DMS153 (cell line): ENCODE measurements at places on chromosomes 16 and 17.

DNA sequence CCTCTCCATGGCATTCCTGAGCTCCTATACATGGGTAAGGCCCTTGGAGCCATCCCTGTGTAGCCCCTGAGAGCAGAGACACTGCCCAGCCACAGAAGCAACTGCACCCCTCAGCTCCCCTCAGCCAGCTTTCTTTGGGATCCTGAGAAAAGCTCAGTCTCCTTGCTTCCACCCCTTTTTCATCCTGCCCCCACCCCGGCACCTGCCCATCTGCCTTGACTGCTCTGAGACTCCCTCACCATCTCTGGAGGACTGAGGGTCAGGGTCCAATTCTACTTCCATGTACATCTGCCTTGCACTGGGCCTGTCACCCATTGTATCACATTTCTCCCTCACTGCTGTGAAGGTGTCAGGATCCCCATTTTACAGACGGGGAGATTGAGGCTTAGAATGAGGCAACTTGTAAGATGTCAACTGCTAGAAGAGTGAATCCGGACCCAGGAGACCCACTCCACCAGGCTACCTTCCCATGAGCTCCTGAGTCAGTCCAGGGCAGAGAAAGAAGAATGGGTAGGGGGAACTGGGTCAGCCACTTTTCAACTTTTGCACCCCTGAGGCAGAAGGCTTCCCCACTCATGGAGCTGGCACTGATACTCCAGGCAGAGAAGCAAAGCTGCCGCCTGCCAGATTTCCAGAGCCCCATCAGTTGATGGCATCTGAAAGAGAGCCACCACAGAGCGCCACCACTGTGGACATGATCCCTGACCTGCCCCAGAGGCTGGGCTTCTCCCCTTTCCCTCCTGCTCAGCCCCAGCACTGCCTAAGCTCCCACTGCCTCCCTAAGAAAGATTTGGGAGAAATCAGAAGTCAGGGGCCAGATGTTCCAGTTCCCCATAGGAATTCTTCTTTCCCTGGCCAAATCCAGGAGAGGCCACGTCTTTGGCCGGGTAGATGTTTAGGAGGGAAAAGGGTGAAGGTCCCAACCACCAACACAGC lies 135.4 kb downstream of the TMEM132E start:
- no peak for DNase-seq

- no peak for DNase-seq
These were observed 32.6 kb downstream of the KDM8 start for GRCh38 chr16:27235938-27236245.

DNA sequence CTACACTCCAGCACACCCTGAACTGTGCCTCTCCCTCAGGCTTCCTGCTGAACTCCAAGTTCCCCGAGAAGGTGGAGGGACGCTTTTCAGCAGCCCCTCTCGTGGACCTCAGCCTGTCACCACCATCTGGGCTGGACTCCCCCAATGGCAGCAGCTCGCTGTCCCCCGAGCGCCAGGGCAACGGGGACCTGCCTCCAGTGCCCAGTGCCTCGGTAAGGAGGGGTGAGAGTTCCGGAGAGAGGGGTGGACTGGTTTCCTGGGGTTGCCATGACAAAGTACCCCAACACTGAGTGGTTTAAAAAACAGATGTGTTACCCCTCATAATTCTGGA lies 17.4 kb downstream of the GLIS2 start:
- no peak for DNase-seq

DNA sequence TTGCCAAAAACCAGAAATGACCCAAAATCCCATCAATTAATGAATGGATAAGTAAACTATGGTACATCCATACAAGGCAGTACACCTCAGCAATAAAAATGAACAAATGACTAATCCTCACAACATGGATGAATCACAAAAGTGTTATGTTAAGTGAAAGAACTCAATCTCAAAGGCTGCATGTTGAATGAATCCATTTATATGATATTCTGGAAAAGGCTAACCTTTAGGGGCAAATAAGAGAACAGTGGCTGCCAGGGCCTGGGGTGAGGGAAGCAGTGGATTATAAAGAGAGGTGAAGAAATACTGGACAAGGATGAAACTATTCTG lies 46.1 kb upstream of the MSI2 start:
- DNase-seq: no peak

DNA sequence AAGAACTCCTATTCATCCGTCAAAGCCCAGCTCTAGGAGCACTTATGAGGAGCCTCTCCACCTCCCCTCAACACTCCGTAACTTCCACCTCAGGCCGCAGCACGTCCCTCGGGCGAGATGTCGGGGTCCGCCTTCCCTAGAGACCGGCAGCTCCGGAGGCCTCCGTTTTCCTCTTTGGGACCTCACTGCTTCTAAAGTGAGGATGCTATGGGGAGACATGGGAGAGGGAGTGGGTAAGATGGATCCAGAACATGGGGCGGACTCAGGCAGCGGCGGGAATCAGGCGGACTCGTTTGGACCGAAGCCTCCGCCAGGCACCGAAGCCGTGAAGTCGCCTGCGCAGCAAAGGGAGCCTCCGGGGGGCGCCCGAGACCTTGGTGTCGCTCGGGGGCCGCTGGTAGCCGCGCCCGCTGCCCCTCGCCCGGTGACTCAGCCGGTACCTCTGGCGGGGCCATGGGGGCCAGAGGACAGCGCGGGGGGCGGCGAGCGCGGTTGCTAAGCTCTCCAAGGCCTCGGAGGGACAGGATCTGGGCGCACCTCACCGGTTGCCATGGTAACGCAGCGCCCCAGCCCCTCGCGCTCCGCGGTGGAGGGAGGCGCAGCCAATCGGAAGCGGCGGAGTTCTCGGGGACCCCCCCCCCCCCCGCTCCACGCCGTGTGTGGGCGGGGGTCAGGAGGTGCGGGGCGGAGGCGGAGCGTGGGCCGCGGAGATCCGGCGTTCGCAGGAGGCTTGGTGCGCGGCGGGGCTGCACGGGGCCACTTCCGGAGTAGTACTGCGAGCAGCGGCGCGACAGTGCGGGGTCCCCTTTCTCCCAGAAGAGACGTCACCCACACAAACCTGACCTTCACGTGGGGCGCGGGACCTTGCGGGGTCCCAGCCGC lies 1.3 kb upstream of the HIC1 start:
- no peak for DNase-seq

- no peak for DNase-seq
These were observed 23.3 kb downstream of the ATP6V0D1 start for GRCh38 chr16:67457611-67458010.

- peak; percentile 71 for DNase-seq
These were observed 806 bp upstream of the CYB561 start for GRCh38 chr17:63446753-63447470.

DNA sequence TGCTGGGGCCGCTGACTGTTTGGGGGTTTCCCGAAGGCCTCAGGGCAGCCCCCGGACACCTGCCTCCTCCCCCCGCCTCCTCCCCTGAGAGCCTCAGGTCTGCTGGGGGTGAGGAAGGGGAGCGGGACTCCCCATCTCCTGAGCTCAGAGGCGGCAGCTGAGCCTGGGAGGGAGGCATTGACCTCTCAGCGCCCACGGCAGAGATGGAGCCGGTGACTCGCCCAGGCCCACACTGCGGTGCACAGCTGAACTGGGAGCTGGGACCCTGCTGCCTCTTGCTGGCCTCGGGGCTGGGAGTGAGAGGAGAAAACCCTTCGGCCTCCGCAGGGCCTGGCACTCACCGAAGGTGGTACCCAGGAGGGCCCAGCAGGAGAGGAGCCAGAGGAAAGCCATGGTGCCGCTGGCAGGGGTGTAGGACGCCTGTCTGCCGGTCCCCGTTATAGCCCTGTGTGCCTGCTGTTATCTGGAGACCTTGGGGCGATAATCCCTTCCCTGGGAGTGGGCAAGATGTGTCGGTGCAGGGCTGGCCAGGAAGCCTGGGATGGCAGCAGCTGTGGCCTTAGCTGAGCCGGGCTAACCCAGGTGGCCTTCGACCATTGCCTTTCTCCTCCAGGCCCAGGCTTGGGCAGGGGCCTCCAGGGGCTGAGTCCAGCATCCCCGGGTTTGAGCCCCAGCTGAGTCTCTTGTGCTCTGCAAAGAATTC lies at the start of gene CTRB2:
Gene CTRB2, minus strand, starts transcription at position 413 of the 703 bp plus-strand sequence. Its CDS starts 20 bp downstream, at position 393.
- DNase-seq: no peak

- DNase-seq: no peak
These were observed 402.4 kb downstream of the TMEM114 start for GRCh38 chr16:8187782-8188372.

DNA sequence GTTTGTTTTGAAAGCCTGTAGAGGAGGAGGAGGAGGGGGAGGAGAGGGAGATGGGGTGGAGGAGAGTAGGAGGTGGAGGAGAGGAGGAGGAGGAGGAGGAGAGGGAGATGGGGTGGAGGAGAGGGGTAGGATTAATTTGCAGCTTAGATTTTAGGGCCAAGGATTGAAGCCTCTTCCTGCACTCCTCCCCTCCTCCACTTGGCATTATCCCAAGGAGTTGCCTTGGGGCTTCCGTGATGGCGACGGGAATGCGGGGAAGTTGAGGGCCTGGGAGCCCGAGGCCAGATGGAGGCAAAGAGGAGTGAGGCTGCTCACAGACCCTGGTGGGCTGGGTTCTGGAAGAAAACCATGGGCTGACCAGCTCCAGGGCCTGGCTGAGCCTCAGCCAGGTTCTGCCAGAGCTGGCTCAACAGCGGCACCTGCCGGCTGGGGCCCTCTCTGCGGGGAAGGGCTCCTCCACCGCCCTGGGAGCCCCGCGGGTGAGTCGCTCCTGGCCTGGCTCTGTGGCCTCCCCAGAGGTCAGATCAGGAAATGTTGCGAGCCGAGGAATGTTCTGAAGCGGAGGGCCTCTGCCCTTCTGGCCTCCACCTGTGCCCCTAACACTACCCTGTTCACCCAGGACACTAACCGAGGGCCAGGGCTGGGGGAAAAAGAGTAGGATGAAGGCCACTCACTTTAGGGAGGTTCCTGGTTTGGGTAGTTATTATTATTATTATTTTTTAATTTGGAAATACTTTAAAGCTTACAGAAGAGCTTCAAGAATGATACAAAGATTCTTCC lies 23.9 kb upstream of the FMNL1 start:
- peak; percentile 78 for DNase-seq

DNA sequence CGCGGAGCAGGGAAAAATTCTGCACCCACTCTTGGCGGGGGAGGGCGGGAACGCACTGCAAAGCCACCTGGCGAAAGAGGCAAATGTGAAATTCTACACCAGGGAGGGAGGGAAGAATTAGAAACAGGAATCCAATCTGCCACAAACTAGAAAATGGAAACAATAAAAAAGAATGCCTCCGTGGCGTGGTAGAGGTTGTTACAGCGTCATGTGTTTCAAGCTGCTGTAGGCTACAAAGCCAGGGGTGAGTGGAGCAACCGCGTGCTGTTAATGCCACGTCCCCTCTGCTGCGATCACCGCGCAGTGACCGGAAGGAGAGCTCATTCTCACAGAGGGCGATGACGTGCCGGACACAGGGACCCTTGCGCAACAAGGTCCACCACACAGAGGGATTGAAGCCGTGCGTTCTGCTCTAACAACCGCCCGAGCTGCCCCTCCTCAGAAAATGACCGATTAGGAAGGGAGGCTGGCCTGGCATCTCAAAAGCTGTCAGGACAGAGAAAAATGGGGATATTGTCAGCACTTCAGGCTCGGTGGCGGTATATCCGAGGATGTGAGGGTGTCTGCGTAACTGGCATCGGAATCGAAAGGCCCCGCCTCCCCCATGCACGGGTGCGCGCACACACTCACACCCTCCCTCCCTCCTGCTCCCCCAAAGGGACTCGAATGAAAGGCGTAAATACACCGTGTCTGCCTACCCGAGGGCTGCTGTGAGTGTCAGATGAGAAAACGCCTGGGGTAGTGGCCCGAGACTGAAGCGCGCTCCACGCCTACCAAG lies 70.8 kb upstream of the TNRC6C start:
- peak; percentile 17 for DNase-seq

DNA sequence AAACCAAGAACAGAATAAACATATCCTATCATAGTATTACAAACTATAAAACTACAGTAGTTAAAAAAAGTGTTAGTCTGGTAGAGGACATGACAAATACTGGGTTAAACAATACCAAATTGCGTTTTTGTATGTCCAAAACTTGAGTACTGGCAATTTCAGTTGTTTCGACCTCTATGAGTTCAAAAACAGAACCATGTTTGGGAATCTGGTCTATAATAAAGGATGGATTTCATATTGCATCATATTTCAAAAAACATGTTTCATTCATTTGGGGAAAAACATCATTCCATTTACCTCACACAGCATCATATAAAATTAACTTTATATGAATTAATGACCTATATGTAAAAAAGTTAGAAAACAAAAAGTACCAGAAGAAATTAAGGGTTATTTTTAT lies 81.8 kb downstream of the TRIM37 start:
- no peak for DNase-seq

GRCh38 chr17:35185849-35186248 lies 8.3 kb downstream of the SLC35G3 start:
- no peak for DNase-seq

- DNase-seq: no peak
These were observed 43.6 kb upstream of the PEMT start for GRCh38 chr17:17635126-17635525.

- no peak for DNase-seq
These were observed 3.8 kb downstream of the ZNF821 start for GRCh38 chr16:71880176-71880575.

- no peak for DNase-seq
These were observed 10.3 kb upstream of the RNPS1 start for GRCh38 chr16:2278272-2278608.

- DNase-seq: no peak
These were observed 166.2 kb upstream of the KCNJ16 start for GRCh38 chr17:69908626-69909368.

DNA sequence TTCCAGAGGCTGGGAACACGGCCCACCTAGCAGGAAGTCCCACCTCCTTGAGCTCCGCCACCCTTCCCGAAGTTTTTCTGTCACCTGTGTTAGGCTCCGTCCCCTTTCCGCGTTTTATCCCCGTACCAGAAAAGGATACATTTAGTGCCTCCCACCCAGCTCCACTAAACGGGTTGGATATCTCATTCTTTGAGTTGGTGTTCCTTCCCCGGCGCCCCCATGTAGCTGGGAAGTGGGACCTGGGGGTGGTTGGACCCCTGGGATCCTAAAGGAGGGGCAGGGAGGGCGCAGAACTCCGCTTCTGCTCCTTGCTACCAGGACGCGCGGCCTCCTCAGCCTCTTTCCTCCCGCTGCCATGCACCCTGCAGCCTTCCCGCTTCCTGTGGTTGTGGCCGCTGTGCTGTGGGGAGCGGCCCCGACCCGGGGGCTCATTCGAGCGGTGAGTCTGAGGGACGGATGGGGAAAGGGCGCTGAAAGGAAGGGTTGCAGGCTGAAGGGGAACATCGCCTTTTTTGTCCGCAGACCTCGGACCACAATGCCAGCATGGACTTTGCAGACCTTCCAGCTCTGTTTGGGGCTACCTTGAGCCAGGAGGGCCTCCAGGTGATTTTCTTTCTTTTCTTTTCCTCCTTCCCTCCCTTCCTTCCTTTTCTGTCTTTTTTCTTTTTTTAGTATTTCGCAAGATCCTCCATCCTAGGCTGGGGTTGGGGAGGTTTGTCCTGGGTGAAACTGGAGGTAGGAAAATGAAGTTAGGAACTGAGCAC lies 669 bp downstream of the RNF167 start:
- DNase-seq: no peak

DNA sequence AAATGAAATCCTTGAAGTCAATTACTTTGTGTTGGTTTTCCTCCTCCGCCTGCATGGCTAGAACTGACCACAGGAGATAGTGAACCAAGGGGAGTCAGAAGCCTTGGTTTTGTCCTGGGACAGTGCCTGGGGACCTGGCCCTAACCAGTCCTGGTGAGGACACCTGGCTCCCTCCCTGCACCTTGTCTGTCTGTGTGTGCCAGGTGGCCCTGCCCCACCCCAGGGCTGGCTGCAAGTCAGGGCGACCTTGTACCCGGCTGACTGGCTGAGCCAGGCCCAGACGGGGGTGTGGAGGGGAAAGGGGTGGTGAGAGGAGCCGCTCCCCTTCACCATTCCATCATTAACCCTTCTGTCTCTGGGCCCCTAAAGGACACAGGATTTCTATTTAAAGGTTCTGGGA lies 3.4 kb downstream of the RAPGEFL1 start:
- no peak for DNase-seq

- DNase-seq: no peak
These were observed 211.7 kb upstream of the SOX9 start for GRCh38 chr17:71909155-71909554.
